Esophagus squamous epithelium (tissue), 5 donors: ENCODE measurements at places on chromosomes 3 and 15.

- DNase-seq: no peak
These were observed 256.8 kb downstream of the RORA start for GRCh38 chr15:60972301-60972700.

DNA sequence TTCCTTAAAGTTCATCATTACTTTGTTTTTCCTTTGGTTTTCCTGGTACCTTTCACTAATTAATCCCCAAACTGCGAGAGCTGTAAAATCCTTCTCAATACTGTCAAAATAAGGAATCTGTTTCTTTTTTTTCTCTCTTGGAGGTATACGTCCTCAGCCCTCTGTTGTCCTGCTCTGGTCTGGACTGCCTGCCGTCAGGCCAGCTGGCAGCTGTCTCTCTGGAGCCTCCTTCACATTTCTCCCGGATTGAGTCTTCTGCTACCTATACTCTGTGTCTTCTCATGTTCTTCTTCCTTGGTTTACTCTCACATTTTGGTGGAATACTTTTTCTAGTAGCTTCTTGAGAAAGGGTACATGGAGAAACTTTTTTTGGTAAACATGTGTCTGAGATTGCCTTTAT lies 13.8 kb downstream of the TATDN2 start:
- no peak for DNase-seq

GRCh38 chr3:185779461-185779860 lies 45.4 kb downstream of the IGF2BP2 start:
- DNase-seq: no peak

DNA sequence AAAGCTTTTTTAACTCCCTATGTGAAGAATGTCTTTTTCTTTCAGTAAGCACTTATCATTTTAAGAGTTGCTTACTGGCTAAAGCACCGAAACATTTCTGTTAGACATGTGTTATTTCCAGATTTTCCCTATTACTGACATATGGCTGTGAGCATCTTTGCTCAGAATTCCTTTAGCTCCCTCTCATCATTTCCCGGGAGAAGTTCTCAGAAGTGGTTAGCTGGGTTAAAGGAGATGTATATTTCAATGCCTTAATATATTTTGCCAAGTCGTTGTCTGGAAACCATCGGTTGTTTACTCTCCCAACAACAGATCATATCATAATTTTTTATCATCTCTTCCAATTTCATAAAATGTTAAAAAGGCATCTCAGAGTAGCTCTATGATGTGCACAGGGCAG lies 396.5 kb downstream of the OCA2 start:
- DNase-seq: no peak
